ENCODE measurements at places on chromosomes 4 and X.

- DNase-seq = no peak
Measured at GRCh38 chr4:55635282-55635681, 816 bp downstream of the NMU start.

GRCh38 chr4:184955636-184956035, 62.7 kb upstream of the HELT start:
- DNase-seq = no peak

DNA sequence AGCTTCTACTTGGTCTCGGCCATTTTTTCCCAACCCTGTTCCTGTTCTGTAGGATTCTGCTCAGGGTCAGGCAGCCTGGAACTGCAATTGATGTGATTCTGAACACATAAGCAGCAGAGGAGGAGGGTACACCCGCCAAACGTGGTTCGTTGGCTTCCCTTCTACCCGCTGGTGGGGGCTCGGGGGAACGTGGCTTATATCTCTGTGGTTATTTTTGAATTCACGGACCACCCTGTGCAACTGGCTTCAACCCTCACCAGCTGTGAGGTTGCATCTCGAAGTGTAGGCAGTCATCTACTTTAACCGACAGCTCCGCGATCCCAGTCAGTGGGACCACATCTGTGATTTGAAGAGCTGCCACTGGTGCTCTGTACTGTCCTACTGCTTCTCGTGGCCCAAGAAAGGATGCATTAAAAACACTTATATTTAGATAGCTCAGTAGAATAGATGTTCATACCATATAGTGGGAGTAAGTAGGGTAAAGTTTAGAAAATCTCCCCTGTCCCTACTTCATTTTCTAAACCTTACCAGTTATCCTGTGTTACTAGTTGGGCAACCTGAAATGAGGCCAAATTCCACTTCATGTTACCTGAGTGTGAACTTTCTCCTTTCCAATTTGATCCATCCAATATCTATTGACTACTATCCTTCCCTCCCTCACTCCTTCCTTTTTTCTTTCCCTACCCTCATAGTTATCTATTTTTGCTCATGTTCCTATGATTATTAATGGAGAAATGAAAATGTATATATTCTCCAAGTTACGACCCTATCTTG, 80.4 kb upstream of the BCOR start:
- DNase-seq = no peak

DNA sequence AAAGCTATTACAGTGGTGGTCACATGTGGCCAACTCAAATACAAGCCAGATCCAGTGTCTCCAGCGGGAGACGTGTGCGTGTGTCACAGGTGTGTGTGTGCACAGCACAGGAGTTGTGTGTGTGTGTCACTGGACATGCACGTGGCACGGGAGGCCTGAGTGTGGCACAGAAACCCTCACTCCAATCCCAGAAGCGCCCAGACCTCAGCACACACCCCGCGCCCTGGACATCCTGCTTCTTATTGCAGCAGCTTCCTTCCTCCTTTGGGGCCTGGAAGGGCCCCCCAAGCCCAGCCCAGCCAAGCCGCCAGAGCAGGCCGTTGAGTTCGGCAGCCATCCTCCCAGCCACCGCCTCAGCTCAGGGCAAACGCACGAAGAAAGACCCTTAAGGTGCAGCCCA, 37.9 kb downstream of the ACOX3 start:
- no peak for DNase-seq

GRCh38 chr4:183721207-183722081, 62.4 kb downstream of the TRAPPC11 start:
- DNase-seq = peak; percentile 63

GRCh38 chr4:177952723-177953122, 510.5 kb upstream of the AGA start:
- DNase-seq = no peak

- no peak for DNase-seq
Measured at GRCh38 chr4:159689526-159689925, 586.6 kb downstream of the RAPGEF2 start.

DNA sequence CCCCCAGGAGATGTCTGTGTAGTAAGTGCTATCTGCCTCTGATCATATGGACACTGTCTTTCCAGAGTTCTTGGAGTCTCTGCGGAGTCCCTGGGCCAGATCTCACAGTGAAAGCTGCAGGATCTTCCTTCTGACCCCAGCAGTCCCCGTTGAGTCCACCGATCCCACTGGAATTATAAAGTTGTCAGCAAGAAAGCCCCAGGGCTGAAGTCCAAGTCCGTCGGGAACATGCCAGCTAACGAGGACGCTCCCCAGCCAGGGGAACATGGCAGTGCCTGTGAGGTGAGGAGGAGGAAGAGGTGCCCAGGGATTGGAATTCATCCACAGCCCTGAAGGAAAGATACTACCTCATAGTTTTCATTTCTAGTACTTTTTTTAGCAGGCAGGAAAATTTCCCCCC, 9.3 kb downstream of the ZNF81 start:
- no peak for DNase-seq

DNA sequence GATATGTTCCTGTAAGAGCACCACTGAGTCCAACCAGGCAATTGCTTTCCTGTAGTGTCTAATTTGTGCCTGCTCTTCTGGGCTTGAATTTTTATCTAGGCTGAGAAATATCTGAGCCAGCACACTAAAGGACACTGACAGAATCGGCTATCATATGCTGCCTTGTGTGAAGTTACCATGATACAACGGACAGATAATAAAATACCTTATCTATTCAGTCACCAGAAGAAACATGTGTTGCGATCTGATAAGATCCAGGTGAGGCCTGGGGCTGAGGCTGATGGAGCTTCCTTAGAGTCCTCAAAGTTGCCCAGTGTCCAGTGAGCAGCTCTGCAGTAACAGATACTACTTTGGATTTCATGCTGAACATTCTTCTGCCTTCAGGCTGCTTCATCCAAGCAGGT, 111.8 kb downstream of the ZNF518B start:
- no peak for DNase-seq

- peak; percentile 62 for DNase-seq
Measured at GRCh38 chr4:57249083-57249482, 138.9 kb upstream of the IGFBP7 start.

DNA sequence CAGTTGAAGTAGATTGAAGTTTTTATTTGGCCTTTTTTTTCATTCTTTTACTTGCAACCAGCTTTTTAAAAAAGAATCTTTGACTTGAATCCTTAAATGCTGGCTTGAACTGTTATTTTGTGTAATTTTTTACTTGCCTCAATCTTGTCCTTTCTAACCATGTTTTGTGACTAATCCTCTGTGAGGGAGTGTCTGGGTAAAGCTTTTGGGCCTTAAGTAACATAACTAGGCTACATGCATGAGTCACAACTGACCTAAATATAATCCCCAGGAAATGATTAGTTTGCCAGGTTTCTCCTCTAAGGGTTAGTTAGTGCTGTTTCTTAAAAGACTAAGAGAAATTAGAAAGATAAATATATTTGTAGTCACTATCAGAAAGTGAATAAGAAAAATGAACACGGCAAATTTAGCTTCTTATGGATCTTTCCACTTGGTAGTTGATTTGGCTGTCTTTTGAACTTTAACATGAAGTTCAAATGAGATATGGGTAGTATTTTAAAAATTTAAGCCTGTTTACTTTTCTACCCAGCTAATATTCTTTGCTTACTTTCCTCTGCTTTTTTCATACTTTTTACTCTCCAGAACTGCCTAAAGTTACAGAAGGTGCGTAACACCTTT, 13.0 kb downstream of the EXOC1 start:
- peak; percentile 97 for DNase-seq
